SK-N-SH (cell line): ENCODE measurements at places on chromosomes 2 and 18. TPM values are rescaled to one million over a fixed set of nuclear protein-coding genes. Genes with fewer than 3 reads are reported as not detected.

Gene COL3A1
- polyA plus RNA-seq, result 900 and 987 TPM in 2 replicates

Gene NETO1
- polyA plus RNA-seq, result not detected in 2 replicates

Gene ARL6IP6
- polyA plus RNA-seq, result 25.8 and 31.6 TPM in 2 replicates

Gene CASP8
- 13.1 and 15.6 TPM in 2 replicates for polyA plus RNA-seq

Gene TSPYL6
- polyA plus RNA-seq, result not detected in 2 replicates

Gene PAX8
- 0.08 and 0.23 TPM in 2 replicates for polyA plus RNA-seq

Gene RIT2
- 0.06 TPM in 1 of 2 replicates, not detected in the other for polyA plus RNA-seq

Gene GIGYF2
- polyA plus RNA-seq, result 12.8 and 18.2 TPM in 2 replicates
